ENCODE measurements at places on chromosomes 2 and 18.

GRCh38 chr18:24500217-24500616 lies 39.8 kb downstream of the HRH4 start:
- DNase-seq: no peak

GRCh38 chr2:237744613-237745249 lies 53.8 kb upstream of the RBM44 start:
- no peak for DNase-seq

GRCh38 chr18:23938043-23938756 lies 76.4 kb upstream of the TTC39C start:
- no peak for DNase-seq

DNA sequence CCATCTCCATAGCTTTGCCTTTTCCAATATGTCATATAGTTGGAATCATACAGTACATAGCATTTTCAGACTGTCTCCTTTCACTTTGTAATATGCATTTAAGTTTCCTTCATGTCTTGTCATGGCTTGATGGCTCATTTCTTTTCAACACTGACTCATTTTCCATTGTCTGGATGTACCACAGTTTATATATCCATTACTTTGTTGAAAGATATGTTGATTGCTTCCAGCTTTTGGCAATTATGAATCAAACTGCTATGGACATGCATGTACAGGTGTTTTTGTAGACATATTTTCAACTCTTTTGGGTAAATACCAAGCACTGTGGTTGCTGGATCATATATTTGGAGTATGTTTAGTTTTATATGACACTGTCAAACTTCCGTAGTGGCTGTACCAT lies 26.3 kb downstream of the ACSL3 start:
- no peak for DNase-seq

DNA sequence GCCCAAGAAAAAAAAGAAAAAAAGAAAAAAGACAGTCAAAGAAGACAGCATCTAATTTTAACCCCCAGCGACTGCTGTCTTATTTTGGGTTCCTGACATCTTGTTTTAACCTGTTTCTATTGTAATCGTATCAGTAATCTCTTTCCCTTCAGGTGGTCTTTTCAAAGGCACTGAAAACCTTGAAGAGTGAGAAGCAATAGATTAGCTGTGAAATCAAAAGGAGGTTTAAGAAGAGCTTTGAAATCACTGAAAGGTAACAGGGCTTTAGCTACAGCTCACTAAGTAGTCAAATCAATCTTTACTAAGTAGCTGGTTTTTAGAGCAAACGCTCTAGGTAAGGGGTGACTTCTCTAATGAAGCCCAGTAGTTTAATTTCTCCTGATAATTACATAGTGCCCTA lies 5.4 kb upstream of the TANC1 start:
- DNase-seq: no peak

- no peak for DNase-seq
These were observed 100.1 kb downstream of the VAPA start for GRCh38 chr18:10013621-10014543.

GRCh38 chr2:75276093-75277029 lies 77.0 kb upstream of the TACR1 start:
- no peak for DNase-seq

DNA sequence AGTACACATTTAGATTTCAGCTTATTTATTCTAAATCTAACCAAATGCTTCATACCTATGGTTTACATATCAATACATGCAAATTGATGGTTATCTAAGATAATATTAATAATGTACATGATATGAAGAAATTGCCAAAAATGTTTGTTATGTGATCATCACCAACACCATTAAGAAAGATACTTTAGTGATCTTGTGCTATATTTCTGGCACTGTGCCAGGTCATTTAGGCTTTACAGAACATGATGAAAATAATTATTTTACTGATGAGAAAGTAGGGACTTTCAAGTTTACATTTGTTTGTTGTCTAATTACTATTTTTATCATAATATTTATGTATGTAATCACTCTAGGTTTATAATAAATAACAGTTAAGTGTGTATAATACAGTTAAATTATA lies 158.3 kb downstream of the GULP1 start:
- no peak for DNase-seq

Data from GM04503 (cell line).